Activated CD4-positive, alpha-beta T cell treated with anti-CD3 and anti-CD28 coated beads, Interleukin-2, amount 10 ng/mL, durations not matched to agents 24 days and 14 days (primary cell): ENCODE measurements at places on chromosomes 1 and 21.
A peak's percentile ranks its signal among the peaks of the same experiment; 100 is the strongest.

GRCh38 chr1:230365723-230366307 lies 60.3 kb downstream of the PGBD5 start:
- H3K4me1 ChIP-seq: no peaks in the 10 kb centered on the region
- H3K4me3 ChIP-seq: no peak overlapping the region
- no peak for DNase-seq
- H3K27me3 ChIP-seq: no peaks in the 10 kb centered on the region
- H3K27ac ChIP-seq: no peak overlapping the region

DNA sequence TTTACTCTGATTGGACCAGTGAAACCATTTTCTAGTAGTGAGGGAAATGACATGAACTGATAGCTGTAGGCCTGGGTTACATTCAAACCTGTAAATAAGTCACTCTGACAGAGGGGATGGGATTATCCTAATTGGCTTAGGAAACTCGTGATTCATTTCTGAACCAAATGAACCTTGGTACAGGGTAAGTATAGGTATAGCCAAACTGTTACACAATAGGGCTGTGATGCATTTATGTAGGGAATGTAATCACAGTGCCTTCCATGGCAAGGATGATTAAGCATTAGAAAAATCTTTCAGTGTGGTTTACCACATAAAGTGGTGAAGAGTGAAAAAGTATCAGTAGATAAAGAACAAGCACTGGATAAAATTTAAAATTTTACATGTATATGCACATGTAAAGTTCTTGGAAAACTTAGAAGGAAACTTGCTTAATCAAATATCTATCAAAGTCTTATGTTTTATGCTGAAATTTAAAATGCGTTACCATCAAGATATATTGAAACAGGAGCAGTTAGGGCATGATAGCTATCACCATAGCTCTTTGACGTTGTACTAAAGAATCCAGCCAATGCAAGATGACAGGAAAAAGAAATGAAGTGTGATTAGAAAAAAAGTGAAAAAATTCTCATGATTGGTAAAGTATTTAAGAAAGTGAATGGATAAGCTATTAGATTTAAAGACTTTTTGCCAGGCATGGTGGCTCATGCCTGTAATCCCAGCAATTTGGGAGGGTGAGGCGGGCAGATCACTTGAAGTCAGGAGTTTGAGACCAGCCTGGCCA lies 63.0 kb downstream of the RABGAP1L start:
- no peak overlapping the region for H3K27ac ChIP-seq
- peaks cover 6% of the 10 kb centered on the region for H3K4me1 ChIP-seq
- peaks cover 29% of the 10 kb centered on the region for H3K36me3 ChIP-seq
- no peaks in the 10 kb centered on the region for H3K27me3 ChIP-seq
- DNase-seq: no peak

- H3K4me1 ChIP-seq: peaks cover 10% of the 10 kb centered on the region
- H3K36me3 ChIP-seq: no peaks in the 10 kb centered on the region
- peak overlapping the region; percentile 62 for H3K27ac ChIP-seq
- H3K27me3 ChIP-seq: peaks cover 3% of the 10 kb centered on the region
- no peak overlapping the region for H3K4me3 ChIP-seq
These were observed 20.8 kb upstream of the PTPRF start for GRCh38 chr1:43509740-43510375.

DNA sequence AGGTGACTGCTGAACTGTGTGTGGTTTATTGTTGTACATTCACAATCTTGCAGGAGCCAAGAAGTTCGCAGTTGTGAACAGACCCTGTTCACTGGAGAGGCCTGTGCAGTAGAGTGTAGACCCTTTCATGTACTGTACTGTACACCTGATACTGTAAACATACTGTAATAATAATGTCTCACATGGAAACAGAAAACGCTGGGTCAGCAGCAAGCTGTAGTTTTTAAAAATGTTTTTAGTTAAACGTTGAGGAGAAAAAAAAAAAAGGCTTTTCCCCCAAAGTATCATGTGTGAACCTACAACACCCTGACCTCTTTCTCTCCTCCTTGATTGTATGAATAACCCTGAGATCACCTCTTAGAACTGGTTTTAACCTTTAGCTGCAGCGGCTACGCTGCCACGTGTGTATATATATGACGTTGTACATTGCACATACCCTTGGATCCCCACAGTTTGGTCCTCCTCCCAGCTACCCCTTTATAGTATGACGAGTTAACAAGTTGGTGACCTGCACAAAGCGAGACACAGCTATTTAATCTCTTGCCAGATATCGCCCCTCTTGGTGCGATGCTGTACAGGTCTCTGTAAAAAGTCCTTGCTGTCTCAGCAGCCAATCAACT lies 6.4 kb upstream of the PIGV start:
- H3K27ac ChIP-seq: no peak overlapping the region
- DNase-seq: no peak
- H3K27me3 ChIP-seq: no peaks in the 10 kb centered on the region
- peaks cover 60% of the 10 kb centered on the region for H3K36me3 ChIP-seq

- peak; percentile 96 for DNase-seq
- peaks cover 17% of the 10 kb centered on the region for H3K4me1 ChIP-seq
- no peaks in the 10 kb centered on the region for H3K27me3 ChIP-seq
- peaks cover 6% of the 10 kb centered on the region for H3K36me3 ChIP-seq
- H3K27ac ChIP-seq: peak overlapping the region; percentile 66
These were observed 37.4 kb downstream of the RASSF5 start for GRCh38 chr1:206544562-206545257.

GRCh38 chr1:204126956-204127355 lies 24.9 kb downstream of the ETNK2 start:
- H3K27me3 ChIP-seq: no peaks in the 10 kb centered on the region
- H3K27ac ChIP-seq: no peak overlapping the region
- DNase-seq: no peak
- H3K4me1 ChIP-seq: peaks cover 9% of the 10 kb centered on the region
- no peaks in the 10 kb centered on the region for H3K36me3 ChIP-seq

DNA sequence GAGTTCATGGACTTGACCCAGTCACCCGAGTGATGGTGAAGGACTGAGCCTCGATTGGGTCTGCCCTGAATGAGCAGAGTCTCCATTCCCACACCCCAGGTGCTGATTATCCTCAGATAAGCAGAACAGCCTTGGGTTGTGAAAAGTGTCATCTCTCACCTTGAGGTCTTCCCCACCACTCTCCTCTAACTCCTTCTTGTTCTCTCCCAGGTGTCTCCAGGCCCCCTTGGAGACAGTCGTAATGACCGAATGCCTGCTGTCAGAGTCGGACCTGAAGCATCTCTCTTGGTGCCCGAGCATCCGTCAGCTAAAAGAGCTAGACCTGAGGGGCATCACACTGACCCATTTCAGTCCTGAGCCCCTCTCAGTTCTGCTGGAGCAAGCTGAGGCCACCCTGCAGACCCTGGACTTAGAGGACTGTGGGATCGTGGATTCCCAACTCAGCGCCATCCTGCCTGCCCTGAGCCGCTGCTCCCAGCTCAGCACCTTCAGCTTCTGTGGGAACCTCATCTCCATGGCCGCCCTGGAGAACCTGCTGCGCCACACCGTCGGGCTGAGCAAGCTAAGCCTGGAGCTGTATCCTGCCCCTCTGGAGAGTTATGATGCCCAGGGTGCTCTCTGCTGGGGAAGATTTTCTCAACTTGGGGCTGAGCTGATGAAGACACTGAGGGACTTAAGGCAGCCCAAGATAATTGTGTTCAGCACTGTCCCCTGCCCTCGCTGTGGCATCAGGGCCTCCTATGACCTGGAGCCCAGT lies 3.4 kb downstream of the PRAMEF12 start:
- no peaks in the 10 kb centered on the region for H3K36me3 ChIP-seq
- no peaks in the 10 kb centered on the region for H3K27me3 ChIP-seq
- H3K4me1 ChIP-seq: no peaks in the 10 kb centered on the region
- no peak overlapping the region for H3K4me3 ChIP-seq
- no peak for DNase-seq

DNA sequence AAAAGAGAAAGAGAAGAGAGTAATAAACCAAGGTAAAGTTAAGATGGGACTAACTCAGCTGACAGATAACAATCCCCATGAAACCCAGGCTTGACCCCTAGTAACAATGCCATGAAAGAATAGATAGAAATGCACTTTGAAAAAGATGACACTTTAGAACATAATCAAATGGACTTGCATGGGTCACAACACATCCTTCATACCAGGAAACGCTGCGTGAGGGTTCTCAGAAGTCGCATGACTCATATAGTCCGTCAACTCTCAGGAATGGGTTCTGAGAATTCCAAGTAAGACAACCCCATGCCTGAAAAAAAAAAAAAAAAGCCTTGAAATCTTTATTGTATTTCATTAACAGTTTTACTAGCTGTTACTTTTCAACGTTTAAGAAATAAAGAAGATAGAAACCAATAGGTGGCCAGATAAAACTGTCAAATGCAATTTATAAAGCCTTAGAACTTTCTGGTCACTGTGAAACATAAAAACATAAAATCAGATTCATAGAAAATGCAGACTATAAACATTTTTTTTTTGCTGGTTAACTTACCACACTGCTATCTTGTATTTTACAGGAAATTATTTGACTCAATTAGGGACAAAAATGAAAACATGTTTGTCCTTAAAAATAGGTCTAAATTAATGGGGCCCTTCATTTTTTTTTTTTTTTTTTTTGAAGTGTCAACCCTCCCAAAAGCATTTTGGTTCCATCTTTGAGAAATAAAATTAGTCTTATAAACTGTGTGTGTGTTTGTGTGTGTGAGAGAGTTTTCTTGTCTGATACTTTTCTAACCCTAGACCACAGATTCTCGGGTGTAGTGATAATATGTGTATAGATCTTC lies 202.1 kb downstream of the NCAM2 start:
- peak overlapping the region; percentile 69 for H3K4me3 ChIP-seq
- H3K36me3 ChIP-seq: peaks cover 4% of the 10 kb centered on the region
- peak; percentile 81 for DNase-seq
- peak overlapping the region; percentile 90 for H3K27ac ChIP-seq
